ENCODE measurements at places on chromosomes 3 and 15. TPM values are rescaled to one million over a fixed set of nuclear protein-coding genes. Genes with fewer than 3 reads are reported as not detected.

The SPCS1 gene
- 49.2 TPM for total RNA-seq

GRCh38 chr3:169618894-169619792 is 44.4 kb downstream of the MECOM start:
- no peak for DNase-seq

DNA sequence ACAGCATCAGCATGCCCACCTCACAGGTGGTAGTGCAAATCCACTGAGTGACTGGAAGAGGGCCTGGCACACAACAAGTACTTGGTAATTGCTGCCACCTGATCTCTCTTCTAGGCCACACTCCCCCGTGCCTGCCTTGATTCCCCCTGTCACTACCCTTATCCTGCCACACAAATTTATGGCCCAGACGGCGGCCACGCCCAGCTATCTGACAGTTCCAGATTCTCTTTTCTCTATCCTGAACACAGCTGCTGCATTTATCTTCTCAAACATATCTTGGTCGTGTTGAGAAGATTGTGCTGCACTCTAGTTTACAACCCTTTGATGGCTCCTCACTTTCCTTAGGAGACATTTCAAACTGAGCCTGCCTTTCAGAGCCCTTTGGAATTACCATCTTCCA is 585.2 kb downstream of the NTRK3 start:
- DNase-seq, result no peak

The ENTPD3 gene
- 1.9 TPM for total RNA-seq

DNA sequence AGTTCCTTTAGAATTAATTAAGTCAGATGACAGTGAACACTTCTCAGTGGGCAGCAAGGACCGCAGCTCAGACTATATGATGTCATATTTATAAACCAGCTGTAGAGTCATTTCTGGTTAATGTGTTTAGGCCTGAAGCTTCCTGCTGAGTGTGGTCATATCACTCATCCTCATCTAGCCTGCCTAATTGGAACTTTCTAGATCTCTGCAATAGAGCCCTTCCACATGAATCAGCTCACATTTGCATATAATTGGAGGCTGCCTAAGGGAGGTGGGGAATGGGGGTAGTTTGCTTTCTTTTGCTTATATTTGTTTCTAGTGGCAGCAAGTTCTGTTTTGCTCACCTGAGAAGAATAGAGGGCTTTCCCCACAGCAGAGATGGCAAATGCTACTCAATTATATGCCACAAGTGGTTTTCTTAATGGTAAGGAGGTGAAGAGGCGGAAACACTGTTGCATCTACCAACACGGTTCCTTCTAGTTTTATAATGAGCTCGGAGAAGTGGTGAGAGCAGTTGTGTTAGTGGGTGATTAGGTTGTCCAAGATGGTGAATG is 148.1 kb downstream of the KLHL25 start:
- DNase-seq, result no peak

DNA sequence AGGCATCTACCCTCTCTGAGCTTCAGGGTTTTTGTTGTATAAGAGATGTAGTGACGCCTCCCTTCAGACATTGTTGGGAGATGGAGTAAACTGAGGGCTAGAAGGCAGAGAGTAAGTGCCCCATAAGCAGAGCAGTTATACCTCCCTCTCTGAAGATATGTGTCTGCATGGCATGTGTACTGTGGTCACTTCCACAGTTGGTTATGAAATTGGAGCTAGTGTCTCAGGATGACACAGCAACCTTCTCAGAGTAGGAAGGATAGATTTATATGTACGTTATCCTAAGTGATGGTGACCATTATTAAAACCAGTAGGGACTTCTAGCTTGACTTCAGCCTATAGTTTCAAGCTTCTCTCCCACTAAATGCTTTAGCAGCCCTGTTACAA is 17.9 kb downstream of the PXK start:
- DNase-seq, result no peak

The GP5 gene
- total RNA-seq, result not detected

The RLBP1 gene
- total RNA-seq, result not detected

The ADCY5 gene
- total RNA-seq, result 36.1 TPM

- no peak for DNase-seq
Observed at GRCh38 chr3:132535575-132536441, 61.3 kb upstream of the ACKR4 start.

DNA sequence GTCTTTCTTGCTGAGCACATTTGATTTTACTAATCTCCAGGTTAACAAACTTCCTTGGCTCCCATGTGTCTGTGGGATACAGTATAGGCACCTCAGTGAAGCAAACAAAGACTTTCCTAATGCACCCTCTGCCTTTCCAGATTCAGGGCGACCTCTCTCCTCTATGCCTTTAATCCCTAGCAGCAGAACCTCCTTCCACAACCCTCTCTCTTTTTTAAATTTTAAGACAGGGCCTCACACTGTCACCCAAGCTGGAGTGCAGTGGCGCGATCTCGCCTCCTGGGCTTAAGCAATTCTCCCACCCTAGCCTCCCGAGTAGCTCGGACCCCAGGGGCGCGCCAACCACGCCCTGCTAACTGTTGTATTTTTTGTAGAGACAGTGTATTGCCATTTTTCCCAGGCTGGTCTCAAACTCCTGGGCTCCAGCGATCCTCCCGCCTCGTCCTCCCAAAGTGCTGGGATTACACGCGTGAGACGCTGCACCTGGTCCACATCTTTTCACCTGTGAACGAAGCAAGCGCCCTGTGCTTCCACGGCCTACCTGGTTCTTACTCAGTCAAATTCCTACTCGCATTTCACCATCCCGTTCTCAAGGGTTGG is 1.7 kb upstream of the HACD3 start:
- DNase-seq, result no peak

GRCh38 chr3:43932921-43933320 is 242.2 kb downstream of the ABHD5 start:
- no peak for DNase-seq

The GOLGA8S gene
- total RNA-seq, result 0.47 TPM

DNA sequence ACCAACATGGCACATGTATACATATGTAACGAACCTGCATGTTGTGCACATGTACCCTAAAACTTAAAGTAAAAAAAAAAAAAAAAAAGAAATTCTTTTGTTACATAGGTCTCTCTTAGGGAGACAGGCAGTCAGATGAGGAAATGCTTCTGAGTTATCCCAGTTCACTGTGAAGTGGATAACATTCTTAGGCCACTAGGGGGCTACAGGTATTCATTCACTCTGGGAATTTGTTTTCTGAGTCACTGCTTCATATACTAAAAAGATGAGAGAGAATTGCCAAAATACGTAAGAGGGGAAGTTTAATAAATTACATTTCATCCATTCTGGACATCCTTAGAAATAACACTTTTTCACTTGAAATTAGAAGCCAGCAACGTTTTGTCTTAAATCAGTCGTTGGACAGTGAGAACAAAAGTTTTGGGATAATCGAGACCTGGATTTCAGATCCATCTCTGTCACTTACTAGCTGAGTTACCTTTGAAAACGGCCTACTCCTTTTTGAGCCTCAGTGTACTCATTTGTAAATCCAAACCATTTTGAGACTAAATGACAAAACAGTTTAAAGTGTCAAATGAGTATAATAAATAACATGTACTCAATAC is 738.4 kb upstream of the ALCAM start:
- no peak for DNase-seq

The GLDN gene
- total RNA-seq, result 29.8 TPM

GRCh38 chr3:13016083-13016720 is 57.0 kb downstream of the IQSEC1 start:
- no peak for DNase-seq
